CD4-positive, alpha-beta T cell treated with Interleukin-6 at 100 ng/mL for 8 hours (primary cell): ENCODE measurements at places on chromosomes 4 and X.

GRCh38 chr4:81436096-81436495, 35.6 kb downstream of the RASGEF1B start:
- DNase-seq = no peak

DNA sequence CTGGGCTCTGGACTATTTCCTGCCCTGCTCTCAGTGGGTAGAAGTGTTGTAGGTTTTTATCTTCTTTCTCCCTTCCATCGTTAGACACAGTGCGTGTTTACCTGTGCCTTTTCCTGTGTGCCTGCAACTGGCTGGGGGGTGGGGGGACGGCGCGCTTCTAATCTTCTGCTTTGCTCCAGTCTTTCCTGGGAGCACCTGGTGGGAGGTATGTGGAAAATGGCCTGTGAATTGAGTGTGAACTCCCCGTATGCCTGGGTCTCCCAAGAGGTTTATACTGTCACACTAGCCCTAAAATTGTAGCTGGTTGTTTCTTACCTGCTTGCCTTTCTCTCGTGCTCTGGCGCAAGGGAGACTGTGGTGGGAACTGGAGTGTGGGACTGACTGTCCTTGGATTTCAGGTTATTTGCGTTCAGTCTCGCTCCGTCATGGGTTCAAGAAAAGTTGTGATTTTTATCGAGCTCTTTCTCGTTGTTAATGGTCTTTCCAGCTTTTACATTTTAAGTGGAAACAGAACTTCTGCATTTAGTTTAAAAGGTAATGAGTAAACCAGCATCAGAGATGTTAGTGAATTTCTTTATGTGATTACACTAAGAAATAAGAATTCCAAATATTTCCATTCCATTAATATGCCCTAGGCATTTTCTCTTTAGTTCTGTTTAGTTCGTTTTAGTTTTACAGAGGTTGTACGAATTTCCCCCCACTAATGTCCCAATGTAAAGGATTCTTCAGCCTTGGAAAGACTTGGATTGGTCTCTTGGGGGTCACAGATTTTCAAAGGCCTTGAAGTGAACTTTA, 15.3 kb downstream of the MRPL1 start:
- DNase-seq = no peak

GRCh38 chrX:2879670-2880069, 49.5 kb downstream of the ARSD start:
- no peak for DNase-seq

- DNase-seq = no peak
Measured at GRCh38 chr4:148210661-148211060, 231.6 kb downstream of the NR3C2 start.

- DNase-seq = no peak
Measured at GRCh38 chr4:102564399-102565059, 63.4 kb downstream of the NFKB1 start.

- no peak for DNase-seq
Measured at GRCh38 chr4:85419103-85419502, 55.8 kb upstream of the ARHGAP24 start.

DNA sequence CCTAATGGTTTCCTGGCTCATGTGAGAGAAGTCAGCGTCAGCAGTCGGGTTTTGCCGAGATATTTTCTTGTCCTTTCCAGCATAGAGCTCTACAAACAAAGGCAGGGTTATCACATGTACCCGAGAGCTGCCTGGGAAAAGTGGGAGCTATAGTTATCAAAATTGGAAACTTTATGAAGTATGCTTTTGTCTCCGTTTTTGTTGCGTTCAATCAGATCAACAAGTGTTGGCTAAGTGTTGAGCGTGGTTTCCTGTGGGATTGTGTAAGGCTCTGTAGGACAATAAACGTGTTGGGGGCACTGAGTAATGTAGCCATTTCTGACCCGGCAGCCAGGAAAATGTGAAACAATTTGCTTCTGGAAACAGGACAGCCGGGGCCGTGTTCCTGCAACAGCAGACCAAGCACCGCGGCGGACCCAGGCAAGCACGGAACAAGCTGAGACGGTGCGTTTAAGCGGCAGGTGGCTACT, at the start of gene BMX:
Gene BMX, plus strand, starts transcription at position 311 of the 470 bp plus-strand sequence. CDS start 7,547 bp downstream, outside the sequence.
- no peak for DNase-seq

- DNase-seq = no peak
Measured at GRCh38 chrX:69021141-69021960, 143.9 kb downstream of the PJA1 start.

- no peak for DNase-seq
Measured at GRCh38 chrX:70129816-70130215, 3.4 kb upstream of the IGBP1 start.

DNA sequence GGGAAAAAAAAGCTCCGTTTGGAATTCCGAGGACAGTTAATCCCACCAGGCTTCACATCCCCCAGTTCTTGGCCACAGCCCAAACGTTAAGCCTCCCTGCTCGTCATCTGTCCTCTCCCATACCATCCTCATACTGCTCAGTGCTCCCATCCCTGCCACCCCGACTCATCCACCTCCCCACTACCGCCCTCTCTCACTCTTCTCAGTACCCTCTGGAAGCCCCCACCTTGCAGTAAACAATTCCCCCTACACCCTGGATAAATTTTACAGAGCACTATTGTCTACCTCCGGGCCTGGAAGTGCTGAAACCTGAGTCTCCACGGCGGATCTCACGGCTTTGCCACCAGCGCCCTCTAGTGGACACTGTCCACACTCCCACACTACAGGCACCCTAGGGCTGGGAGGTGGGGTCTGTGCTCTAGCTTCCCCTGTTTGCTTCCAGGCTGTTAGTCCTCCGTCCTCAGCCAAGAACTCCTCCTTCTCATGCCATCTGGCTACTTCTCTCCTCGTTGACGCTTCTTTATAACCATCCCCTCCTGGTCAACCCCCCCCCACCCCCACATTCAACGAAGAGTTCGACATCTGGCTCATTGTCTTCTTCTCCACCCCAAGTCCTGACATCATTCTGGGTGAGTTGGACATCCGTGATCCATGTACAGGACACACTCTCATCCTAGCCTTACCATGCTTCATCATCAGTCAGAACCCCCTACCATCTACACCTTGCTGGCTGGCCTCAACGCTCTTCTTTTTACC, 54.5 kb downstream of the RTL9 start:
- DNase-seq = peak; percentile 67

DNA sequence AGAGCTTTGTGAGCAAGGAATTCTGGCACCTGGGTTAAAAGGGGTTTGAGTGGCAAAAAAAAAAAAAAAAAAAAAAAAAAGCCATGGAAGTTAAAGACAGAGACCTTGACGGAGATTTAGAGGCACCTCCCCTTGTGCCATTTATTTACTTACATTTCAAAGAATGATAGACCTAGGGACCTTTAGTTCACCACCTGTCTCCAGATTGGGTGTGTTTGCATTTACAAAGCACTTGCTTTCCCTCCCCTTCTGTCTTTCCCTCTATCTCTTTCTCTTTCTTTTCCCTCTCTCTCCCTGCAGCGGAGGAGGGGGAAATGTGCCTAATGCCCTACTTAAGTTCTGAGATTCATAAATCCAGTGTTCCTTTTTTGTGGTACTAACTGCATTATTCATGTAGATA, 116.0 kb downstream of the IQCM start:
- no peak for DNase-seq

GRCh38 chr4:2961421-2961810, 1.8 kb downstream of the NOP14 start:
- DNase-seq = no peak

- no peak for DNase-seq
Measured at GRCh38 chr4:101284546-101284945, 62.8 kb downstream of the PPP3CA start.

- DNase-seq = no peak
Measured at GRCh38 chr4:20074450-20074849, 177.3 kb upstream of the SLIT2 start.

GRCh38 chr4:168694667-168695066, 197.8 kb downstream of the PALLD start:
- no peak for DNase-seq

GRCh38 chr4:110197529-110198042, 829 bp downstream of the ELOVL6 start:
- peak; percentile 33 for DNase-seq

DNA sequence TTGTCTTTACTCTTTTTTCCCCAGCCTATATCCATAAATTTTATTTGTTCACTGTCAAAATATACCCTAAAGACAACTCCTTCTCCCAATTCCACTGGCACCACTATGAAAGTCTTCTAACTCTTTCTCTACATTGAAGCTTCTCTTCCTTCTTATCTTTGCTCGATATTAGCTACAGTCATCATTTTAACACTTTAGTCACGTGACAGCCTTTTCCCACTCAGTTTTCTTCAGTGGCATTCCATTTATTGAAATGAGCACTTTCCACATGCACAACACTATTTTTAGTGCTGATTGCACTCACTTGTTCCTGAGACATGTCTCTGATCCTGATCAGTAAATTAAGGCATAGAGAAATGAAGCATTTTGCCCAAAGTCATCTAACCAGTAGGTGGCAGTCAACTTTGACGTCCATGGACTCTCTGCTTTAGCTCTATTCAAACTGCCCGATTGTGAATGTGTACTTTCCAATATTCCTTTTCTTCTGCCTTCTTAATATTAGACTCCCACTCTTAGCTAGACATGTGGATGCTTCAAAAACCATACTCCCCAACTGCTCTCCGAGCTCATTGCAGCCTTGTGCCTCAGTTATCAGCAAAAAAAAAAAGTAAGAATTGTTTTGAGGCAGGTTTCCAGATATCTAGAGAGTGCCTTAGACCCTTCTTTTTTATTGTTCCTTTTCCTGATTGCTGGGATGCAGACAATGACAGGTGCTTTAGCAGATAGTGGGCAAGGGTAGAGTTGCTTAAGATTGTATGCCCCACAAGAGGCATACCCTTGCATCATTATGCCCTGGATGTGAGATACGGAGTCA, 394.4 kb upstream of the ADGRL3 start:
- no peak for DNase-seq

DNA sequence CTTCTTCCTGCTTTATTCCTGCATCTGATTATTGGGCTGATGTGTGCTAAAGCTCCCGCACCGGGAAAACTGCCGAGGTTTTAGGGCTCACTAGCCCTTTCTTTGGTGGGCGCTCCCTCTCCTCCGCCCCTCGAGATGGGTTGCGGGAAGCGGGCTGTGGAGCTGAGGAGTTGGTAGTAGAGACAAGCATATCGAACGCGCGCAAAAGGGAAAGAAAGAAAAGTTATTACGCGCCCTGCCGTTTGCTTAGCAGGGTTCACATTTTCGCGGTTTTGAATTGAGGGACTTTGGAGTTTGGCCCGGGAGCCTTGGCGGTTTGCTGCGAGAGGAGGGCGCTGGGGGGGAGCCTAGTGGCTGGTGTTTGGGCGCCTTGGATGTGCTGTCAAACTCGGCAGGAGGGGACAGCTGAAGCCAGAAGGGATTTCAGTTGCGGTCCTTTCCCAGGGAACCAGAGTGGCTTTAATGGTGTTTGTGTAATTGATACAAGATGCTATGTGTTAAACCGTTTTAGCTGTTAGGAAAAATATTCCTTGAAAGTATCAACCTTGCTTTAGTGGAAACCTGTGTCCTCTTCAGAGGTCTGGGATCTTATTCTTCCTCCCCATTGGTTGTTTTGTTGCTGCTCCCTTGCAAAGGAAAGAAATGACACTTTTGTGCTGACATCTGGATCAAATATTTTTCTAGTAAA, 1.1 kb downstream of the GAB1 start:
- DNase-seq = no peak

DNA sequence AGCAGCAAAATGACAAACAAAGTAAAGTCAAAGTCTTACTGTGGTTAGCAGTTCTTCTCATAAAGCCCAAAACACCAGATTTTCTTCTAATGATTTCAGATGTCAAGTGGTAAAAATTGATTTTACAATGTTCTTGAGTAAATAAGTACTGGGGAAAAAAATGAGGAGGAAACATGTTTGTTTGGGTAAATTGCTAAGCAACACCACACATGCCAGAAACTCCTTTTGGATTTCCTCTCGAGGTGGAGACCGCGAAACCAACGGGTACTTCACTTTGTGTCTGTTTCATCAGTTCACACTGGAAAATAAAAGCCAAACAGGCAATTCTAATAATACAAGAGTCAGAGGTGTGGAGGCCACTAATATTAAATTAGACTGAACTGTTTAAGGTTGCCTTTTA, 4.6 kb upstream of the PKD2 start:
- no peak for DNase-seq

GRCh38 chr4:137892134-137892533, 350.0 kb downstream of the SLC7A11 start:
- DNase-seq = no peak

GRCh38 chr4:663438-664428, 10.3 kb downstream of the ATP5ME start:
- peak; percentile 76 for DNase-seq

DNA sequence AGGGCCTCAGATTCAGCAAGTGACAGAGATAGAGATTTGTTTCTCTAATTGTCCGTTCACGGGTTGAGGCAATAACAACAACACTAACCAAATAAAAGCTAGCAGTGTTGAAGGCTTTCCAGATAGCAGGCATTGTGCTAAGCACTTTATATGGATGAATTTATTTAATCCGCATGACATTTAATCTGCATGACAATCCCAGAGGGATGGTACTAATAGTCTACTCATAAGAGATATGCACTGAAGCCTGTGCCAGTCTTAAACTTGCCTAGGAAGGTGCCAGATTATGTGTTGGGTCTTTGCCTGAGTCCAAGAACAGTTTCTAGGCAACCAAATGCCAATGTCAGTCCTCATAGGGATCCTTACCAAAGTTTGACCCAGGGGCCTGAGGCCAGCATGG, 37.7 kb upstream of the FAT1 start:
- no peak for DNase-seq

- DNase-seq = no peak
Measured at GRCh38 chrX:26999634-27000033, 463.5 kb downstream of the PPP4R3C start.

- DNase-seq = no peak
Measured at GRCh38 chr4:98289375-98289774, 28.2 kb downstream of the RAP1GDS1 start.

- DNase-seq = no peak
Measured at GRCh38 chr4:9898596-9899305, 117.3 kb downstream of the DRD5 start.

DNA sequence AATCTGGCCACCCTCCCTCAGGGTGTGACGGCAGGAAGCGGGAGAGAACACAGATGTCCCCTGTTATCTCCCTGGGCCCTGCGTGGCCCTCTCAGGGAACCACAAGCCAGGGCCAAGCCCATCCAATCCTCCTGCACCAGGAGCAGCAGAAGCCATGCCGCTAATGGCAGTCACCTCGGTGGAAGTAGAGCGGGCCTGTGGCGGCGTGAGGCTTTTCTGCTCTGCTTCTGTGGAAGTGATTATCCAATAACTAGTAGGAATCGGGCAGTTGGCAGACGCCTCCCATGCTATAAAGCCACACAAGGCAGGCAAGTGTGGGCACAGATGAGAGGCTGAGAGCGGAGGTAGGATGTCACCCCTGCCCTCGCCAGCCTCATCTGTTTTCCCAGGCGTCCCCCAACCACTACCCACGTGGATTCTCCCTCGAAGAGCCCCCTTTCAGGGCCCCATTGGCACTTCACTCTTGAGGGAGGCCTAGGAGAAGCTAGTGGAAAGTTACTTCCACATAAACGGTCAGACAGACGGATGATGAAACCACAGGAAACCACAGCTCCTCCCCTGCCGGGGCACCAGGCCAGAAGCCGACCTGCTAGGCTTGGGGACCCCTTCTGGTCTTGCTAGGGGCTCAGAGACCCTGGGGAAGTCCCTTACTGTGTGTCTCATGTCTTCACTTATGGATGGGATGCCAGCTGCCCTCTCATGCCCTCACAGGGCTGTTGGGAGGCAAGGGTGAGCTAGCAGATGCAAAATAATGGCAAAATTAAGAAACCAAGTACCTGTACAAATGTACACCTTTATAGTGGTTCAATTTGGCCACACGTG, 18.8 kb upstream of the TMSB4X start:
- DNase-seq = peak; percentile 71

GRCh38 chrX:96619588-96619987, 65.1 kb upstream of the DIAPH2 start:
- DNase-seq = no peak
